Activated CD4-positive, alpha-beta T cell treated with anti-CD3 and anti-CD28 coated beads, Interleukin-2, amount 10 ng/mL, durations not matched to agents 24 days and 14 days (primary cell): ENCODE measurements at places on chromosomes 12 and 14. TPM values are rescaled to one million over a fixed set of nuclear protein-coding genes. Genes with fewer than 3 reads are reported as not detected.

Gene SIRT4
- total RNA-seq = 1.1 and 2.5 TPM in 2 replicates

Gene MGST1
- total RNA-seq = 1.2 TPM in 1 of 2 replicates, not detected in the other

Gene PLCZ1
- total RNA-seq = not detected in 2 replicates

Gene RTL1
- not detected in 2 replicates for total RNA-seq

Gene C1QL4
- total RNA-seq = not detected in 2 replicates

Gene AQP6
- total RNA-seq = not detected in 2 replicates
